ENCODE measurements at places on chromosomes 16 and 17.

GRCh38 chr17:38898812-38899348, 26.5 kb upstream of the LASP1NB start:
- peak; percentile 77 for DNase-seq

DNA sequence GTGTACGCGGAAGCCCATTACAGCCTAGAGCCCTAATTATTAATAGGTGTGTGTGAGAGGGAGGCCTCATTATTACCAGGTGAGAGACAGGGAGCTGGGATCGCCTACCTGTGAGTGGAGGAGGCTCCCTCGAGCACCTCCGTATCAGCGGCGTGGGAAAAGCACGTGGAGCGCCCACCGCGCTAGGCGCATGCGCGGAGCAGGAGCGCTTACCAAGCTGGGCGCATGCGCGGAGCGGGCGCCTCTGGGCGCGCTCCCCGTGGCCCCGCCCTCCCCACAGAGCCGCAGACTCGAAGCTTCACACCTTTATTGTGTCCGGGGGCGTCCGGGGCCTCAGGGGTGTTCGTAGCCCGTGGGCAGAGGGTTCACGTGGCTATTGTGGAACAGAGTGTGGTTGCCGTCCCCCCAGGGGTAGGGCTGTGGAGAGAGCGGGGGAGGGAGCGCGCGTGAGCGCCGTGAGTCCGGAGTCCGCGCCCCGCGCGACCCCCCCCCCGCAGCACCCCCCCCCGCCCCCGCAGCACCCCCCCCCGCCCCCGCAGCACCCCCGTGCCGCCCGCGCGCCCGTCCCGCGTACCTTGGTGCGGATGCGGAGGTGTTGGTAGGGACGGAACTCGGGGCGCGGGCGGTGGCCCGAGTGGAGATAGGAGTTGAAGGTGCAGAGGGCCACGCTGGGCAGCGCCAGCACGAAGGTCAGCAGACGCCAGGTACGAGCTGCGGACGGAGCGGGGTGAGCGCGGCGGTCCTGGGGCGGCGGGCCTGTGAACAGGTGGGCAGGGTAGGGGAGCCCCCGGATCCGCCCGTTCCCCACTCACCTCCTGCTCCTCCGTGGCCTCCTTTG, 500 bp downstream of the COX6A2 start:
- peak; percentile 48 for DNase-seq

DNA sequence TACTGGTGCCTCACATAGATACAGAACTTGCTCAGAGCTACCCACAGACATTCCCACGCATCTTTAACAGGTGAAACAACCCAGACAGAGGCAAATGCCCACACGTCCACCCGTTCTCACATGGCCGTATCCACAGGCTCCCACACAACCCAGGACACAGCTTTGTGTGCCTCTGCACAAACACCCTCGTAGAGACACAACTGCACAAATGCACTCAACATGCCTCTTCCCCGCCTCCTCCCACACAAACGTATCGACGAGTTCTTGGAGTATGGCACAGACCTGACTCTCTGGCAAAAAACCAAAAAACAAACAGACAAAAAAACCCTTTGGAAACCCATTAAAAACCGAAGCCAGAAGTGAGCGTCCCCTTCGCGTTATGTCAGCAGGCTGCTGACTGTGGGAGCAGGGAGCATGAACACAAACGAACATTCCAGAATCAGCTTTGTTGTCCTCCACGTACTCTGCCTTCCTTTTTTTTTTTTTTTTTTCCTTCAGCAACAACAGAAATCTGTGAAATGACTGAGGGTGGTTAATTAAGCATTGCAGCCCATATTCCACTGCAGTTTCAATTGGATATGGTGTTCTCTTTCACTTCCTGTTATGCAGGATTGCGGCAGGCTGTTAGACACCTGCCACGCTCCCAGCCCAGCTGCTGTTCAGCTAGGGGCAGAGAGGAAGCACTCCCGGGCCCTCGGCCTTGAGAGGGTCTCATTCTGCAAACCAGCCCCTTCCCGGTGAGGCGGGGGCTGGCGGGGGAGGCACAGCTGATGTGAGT, 313.7 kb downstream of the MAF start:
- DNase-seq = no peak

- DNase-seq = no peak
Observed at GRCh38 chr16:15648135-15648730, 1.8 kb upstream of the NDE1 start.

GRCh38 chr17:2108170-2108569, 53.3 kb downstream of the HIC1 start:
- no peak for DNase-seq

GRCh38 chr17:70091696-70092095, 16.7 kb downstream of the KCNJ16 start:
- DNase-seq = no peak

DNA sequence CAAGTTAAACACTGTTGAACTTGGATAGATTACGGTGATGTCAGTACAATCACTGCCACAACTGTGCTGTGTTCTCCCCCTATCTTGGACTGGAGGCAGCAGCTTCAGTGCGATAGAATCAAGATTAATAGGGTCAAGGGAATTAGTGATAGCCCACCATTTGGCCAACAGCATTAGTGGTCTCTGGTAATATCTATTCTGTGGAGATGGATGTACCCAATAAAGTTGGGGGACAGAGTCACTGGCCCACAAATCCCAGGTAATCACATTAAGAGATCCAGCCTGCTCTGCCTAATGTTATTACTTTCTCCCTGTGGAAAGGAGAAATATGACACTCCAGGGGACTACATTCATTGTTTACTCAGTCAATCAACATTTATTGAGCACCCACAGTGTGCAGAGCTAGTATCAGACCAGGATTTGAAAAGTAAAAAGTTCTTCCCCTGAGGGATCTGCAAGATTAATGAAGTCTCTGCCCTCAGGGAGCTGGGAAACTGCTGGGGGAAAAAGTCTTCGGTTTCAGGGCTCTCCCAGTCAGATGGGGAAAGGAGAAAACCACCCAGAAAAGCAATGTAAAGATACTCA, 23.6 kb upstream of the ATP5MC1 start:
- DNase-seq = no peak

GRCh38 chr16:66409156-66409555, 17.9 kb upstream of the BEAN1 start:
- no peak for DNase-seq

DNA sequence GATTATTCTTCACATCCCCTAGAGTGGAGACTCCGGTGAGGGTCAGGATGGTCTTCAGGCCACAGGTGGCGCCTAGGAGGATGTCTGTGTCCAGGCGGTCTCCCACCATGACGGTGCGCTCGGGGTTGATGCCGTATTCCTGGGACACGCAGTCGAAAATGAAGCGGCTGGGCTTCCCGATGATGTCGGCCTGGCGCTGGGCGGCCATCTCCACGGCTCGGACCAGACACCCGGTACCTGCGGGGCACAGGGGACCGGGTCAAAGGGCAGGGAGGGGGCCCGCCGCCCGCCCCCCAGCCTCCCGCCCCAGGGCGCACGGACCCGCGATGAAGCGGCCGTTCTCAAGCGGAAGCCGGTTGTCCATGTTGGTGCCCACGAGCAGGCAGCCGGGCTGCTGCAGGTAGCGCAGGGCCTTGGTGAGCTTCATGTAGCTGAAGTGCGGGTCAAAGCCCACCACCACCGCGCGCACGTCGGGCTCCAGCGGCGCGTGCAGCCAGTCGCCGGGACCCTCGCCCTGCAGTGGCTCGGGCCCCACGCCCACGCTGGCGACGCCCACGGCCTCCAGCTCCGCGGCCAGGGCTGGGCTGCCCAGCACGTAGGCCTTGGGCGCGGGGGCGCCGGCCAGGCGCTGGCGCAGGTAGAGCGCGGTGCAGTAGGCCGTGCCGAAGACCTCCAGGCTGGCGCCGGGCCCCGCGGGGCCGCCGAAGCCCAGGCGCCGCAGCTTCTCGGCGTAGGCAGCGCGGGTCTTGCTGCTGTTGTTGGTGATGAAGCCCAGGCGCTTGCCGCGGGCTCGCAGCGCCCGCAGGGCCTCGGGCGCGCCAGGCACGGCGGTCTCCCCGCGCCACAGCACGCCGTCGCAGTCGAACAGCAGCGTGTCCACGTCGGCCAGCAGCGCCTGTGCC, 572 bp downstream of the PGP start:
- DNase-seq = no peak

DNA sequence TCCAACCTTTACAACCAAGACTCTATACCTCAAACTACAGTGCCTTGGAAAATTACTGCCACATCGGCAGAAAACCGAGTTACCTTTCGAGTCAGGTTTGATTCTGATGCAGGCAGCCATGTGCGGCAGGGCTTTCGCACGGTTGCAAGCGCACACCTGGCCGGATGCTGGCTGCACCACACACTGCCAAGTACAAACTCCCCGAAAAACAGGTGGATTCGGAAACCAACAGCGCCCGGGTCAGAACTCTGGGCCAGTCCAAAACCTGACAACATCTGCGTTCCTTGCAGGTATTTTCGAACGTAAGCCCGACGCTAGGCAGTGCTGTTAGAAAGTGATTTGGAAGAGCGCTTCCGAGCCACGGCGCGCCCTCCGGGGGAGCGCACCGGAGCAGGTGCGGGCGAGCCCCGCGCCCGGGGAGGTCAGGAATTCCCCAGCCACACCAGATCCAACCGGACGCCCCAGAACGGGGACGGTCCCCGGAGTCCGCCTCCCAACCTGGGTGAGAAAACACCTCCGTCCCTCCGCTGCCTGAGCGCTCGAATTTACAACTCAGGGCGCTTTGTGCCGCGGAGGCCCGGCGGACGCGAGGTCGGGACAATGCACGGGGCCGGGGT, 1.2 kb downstream of the USP7 start:
- no peak for DNase-seq

- no peak for DNase-seq
Observed at GRCh38 chr16:49021136-49021535, 260.5 kb downstream of the CBLN1 start.

DNA sequence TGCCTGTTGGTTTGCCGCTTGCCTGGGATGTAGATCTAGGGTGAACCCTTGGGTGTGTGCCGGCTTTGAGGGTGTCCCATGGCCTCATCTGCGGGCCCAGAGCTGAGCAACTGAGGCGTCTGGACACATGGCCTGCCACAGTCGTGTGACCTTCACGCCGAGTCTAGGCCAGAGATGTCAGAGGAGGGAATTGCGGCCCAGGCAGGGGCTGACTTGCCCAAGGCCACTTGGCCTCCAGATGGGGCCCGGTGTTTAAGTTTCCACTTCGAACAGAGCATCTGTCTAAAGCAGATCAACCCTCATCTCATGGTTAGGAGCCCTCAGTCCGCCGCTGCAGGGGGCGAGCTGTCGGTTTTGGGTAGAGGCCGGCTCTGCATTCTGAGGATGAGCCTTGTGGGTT, 28.0 kb upstream of the FOXK2 start:
- DNase-seq = no peak

DNA sequence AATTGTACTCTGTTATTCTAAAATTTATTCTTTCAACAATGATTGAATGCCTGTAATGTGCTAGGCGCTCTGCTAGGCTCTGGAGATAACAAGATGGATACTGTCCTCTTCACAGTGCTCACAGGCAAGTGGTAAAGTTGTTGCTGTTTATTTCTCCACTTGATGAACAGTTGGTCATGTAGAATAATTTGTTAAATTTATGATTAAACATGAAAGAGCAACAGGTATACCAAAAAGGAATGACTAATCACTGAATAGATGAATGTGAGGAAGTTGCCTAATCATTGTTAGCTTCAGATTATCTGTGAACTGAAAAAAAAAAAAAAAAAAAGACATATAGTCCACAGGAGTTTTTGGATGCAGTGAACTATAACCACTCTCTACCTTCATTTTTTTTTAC, 62.3 kb downstream of the NFATC3 start:
- DNase-seq = no peak

GRCh38 chr17:15943971-15944758, 765 bp upstream of the ADORA2B start:
- DNase-seq = no peak

DNA sequence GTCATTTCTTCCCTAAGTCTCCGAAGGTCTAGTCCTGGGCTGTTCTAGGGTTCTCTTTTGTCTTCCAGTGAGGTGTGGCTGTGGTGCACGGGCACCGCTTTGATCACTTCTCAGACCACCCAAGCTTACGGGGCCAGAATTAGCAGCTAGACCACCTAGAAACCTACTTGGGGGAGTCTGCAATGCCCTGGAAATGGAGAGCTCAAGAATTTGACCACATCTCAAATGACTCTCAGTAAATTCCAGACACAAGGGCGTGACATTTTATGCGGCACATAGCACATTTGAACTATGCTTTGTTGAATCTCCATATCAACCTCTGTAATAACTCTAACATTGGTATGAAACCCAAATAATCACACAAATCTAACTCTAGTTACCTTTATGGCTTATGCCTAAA, 24.9 kb downstream of the TRIM16 start:
- no peak for DNase-seq

DNA sequence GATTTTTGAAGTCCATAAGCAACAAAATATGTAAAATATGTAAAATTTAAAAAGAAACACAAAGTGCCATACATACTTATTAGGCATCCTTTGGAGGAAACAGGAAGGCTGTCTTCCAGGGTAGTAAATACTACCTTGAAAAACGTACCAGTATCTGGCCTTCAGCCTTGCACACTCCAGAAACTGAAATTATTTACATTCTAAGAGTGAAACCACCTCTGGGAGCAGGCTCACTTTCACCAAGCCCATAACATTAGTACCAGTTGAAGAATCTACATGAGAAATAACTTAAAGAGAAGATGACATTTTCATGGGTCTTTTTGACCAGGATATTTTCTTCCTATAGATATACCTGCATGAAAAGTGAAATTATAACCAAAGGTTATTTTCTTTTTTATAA, 6.4 kb downstream of the KRTAP9-1 start:
- no peak for DNase-seq

GRCh38 chr16:8763899-8764298, 33.5 kb downstream of the TMEM186 start:
- no peak for DNase-seq

DNA sequence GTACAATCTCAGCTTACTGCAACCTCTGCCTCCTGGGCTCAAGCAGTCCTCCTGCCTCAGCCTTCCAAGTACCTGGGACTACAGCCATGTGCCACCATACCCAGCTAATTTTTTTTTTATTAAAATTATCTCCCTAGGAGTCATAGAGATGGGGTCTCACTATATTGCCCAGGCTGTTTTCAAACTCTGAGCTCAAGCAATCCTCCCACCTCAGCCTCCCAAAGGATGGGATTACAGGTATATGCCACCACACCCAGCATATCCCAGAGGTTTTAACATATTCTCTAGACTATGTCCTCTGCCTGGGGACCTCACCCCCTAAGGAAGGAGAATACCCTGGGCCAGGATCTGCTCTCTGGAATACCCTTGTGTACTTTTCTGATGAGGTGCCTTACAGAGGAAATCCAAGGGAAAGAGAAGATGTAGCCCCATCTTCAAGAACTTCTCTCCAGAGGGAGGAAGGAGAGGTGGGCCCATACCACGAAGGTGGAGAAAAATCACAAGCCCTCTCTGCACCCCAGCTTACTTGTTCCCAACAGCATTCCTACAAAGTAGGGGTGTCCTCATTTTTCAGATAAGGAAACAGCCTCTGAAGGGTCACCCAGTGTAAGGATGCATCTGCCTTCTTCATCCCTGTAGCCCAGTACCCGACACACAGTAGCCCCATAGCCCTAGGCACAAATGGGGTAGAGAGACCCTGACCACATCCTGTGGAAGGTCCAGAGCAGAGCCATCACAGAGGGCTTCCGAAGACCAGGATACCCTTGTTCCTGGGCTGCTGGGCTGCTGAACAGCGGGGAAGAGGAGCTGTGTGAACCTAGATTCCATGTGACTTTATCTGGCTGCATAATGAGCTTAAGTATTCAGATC, 151.6 kb downstream of the SOCS1 start:
- no peak for DNase-seq
